Mucosa of gallbladder (tissue), 1 donor: ENCODE measurements at places on chromosomes 1 and 21. TPM values are rescaled to one million over a fixed set of nuclear protein-coding genes. Genes with fewer than 3 reads are reported as not detected.

The ZC3H11A gene
- total RNA-seq, result 70.1 TPM

The CD2 gene
- 12.5 TPM for total RNA-seq

The VSIG8 gene
- total RNA-seq, result not detected

The FTCD gene
- 1.3 TPM for total RNA-seq

The LCE3D gene
- total RNA-seq, result not detected

The NBPF6 gene
- total RNA-seq, result not detected

The SPRR3 gene
- 42.5 TPM for total RNA-seq

The CAPN8 gene
- 35.6 TPM for total RNA-seq
